ENCODE measurements at places on chromosomes 6 and 20.

DNA sequence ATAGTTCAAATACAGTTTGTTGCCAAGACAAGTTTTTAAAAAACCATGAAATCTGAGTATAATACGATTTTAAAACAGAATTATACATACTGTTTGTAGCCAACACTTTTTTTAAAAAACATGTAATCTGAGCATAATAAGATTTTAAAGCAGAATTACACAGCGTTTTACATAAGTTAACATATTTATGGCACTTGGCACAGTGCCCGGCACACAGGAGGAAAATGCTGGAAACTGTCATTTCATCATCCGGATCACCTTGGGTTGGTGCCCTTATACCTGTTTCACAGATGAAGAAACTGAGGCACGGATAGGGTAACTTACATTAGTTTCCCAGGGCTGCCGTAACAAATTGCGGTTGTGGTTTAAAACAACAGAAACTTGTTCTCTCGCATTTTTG, 193.0 kb downstream of the BMP7 start:
- no peak for DNase-seq

DNA sequence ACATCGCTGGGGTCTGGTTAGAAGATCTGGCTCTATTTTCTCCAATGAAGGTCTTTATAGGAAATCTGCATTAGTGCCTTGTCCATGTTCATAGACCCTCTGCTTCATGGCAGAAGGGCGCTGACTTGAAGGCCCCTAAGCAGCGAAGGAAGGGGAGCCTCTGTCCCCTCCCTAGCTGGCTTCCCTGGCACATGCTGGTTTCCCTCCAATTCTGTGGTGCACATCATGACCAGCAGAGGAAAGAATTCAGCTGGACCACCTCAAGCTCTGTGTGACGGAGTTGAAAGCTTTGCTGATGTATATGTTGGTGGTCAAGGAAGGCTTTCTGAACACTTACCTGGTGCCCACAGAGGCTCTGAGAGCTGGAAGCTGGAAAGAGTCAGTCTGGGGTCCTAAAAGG, 129.7 kb upstream of the MYLIP start:
- no peak for DNase-seq

DNA sequence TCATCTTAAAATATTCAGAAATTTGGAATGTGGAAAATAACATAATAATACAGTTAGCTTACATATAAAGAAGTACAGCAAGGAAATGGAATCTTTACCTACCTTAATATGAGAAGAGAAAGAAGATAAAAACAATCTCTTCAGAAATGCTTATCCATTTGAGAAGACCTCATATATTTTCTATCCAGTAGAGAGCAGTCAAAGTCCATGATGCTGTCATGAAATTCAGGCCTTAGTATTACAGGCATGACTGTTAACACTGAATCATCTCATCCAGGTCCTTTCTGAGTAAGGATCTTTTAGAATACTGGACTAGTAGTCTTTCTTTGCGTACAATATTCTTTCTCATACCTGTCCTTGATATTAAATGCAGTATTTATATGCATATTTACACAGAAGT, 713.4 kb downstream of the CD109 start:
- DNase-seq = no peak

- DNase-seq = peak; percentile 35
These were observed 55.0 kb downstream of the GNAS start for GRCh38 chr20:58907320-58908137.

GRCh38 chr6:167146135-167146534, 11.6 kb downstream of the GPR31 start:
- no peak for DNase-seq

GRCh38 chr6:138817799-138818198, 21.9 kb downstream of the ECT2L start:
- no peak for DNase-seq

GRCh38 chr6:118697554-118697953, 46.2 kb upstream of the CEP85L start:
- DNase-seq = no peak

- DNase-seq = no peak
These were observed 65.6 kb downstream of the STMND1 start for GRCh38 chr6:17167327-17167979.

GRCh38 chr6:95280686-95281273, 296.6 kb upstream of the MANEA start:
- no peak for DNase-seq

DNA sequence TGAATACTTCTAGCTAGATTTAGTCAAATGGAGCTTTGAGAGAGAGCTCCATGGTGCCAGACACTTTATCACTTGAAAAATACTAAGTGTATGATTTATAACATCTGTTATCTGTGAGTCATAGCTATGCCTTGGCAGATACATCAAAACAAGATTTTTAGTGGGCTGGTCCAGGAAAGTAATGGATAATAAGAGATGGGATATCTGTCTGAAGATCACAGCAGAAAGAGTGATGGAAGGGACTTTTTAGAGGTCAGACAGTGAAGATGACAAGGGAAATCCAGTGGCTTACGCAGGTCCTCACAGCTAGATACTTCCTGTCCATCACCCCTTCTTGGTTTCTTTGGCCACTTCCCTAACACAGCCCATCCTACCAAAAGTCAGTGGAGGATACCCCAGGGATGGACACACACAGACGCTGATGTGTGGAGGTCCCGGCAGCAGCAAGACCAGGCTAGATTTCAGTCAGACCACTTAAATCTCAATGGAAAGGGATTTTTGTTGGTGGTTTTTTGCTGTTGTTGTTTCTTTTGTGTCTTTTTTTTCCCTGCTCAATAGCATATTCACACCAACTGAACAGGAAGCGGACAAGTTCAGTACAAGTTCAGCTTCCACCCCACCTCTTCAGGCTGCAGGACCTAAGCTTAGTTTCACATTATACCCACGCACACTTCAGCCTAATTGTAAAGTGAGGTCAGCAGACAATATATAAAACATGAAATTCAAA, 209.3 kb downstream of the ALDH8A1 start:
- DNase-seq = no peak

- no peak for DNase-seq
These were observed 106.8 kb upstream of the MLN start for GRCh38 chr6:33910594-33910993.

GRCh38 chr6:31652925-31653724, 664 bp upstream of the BAG6 start:
- no peak for DNase-seq

- DNase-seq = no peak
These were observed 105.6 kb downstream of the CHD6 start for GRCh38 chr20:41512624-41513023.

- DNase-seq = no peak
These were observed 169.3 kb downstream of the OGFRL1 start for GRCh38 chr6:71457929-71458328.

- no peak for DNase-seq
These were observed 68.9 kb upstream of the SCGN start for GRCh38 chr6:25583099-25583498.

DNA sequence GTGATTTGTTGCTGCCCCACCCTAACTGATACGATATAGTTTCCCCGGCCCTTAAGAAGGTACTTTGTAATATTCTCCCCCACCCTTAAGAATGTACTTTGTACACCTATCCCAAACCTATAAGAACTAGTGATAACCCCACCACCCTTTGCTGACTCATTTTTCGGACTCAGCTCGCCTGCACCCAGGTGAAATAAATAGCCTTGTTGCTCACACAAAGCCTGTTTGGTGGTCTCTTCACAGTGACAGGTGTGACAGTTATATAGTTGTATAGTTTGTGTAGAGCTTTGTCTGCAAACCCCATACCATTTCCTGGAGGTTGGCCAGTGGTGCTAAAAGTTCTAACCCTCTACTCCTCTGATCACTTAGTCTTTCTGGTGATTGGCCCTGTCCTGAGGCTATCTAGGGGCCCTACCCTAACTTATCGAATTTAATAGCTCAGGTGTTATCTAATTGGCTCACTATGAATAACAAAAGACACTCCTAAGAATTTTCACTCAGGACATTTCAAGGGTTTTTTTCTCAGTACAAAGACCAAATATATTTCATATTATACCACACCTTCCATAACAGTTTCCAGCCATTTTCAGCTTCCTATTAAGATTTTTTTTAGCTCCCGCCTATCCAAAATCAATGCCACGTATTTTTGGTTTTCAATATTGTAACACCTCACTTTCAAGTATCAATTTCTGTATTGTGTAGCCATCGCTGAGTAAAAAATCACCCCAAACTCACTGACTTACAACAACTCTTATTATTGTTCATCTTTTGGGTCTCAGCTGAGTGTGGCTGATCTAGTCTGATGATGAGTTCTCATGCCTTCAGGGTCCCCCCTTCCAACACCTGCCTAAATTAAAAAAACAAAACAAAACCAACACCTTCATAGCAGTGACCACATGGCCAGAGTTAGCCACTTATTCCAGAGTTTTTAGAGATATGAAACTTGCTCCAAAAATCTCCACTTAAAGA, 9.8 kb upstream of the BTN1A1 start:
- DNase-seq = no peak

DNA sequence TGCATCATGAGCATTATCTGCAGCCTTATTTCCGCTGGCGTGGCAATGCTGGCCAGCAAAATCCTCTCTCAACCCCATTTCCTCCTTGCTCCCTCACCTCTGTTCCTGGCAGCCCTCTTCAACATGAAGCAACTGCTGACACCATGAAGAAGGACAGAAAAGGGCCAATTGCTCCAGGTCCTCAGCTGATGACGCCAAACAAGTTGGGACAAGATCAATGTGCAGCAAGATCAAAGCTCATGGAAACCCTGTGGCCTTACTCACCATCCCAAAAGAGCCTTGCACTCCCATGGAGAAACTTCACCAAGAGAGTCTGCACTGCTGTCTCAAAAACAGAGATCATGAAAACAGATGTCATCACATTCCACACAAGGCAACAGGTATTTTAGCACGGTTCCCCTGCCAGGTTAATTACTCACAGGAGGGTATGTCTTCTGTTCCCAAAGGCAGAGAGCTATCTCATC, 7.4 kb downstream of the GFOD1 start:
- no peak for DNase-seq

DNA sequence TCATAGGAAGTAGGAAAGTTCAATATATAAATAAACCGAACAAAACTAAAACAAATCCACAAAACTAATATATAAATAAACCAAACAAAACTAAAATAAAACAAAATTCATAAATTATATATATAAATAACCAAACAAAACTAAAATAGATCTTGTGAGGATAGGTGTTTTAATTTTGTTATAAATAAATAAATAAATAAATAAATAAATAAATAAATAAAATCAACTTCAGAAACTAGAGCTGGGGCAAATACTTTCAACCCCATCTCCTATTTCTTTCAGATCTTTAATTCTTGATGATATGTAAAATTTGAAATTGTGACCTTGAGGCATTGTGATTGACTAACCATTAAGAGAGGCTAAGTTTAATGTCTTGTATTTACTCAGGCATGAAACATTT, 416.1 kb downstream of the SAMD5 start:
- no peak for DNase-seq

GRCh38 chr20:43680981-43681380, 14.1 kb downstream of the MYBL2 start:
- no peak for DNase-seq

DNA sequence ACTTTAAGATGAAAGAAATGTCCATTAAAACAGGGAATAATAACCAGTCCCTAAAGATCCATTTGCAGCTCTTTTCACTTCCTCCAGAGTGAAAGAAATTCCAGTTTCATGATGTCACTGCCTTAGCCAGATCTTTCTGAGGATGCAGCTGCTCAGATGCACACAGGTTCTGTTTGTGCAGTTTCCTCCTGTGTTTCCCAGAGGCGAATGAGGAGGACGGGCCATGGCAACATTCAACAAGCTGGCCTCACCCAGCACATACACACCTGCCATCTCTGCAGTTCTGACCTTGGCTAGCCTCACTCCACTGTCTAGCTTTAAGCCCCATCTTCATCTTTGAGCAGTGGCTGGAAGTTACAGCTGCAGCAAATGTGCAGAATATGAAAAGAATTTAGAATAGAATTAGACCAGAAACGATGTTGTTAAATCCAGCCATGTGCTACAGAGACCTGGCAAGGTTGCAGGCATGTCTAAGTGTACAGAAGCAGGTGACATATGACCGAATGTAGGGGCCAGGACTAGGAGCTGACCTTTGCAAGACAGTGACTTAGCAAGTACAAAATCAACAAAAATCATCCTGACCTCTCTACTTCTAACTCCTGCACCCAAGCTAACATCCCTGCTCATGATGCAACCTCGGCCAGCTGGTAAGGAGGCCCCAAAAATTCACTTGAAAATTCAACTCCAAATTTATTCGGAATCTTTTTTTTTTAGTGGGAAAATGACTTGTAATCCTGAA, 35.0 kb downstream of the FAM50B start:
- no peak for DNase-seq

GRCh38 chr6:142902636-142903053, 42.3 kb downstream of the HIVEP2 start:
- peak; percentile 54 for DNase-seq

GRCh38 chr6:112305795-112306564, 41.1 kb upstream of the RFPL4B start:
- DNase-seq = no peak

DNA sequence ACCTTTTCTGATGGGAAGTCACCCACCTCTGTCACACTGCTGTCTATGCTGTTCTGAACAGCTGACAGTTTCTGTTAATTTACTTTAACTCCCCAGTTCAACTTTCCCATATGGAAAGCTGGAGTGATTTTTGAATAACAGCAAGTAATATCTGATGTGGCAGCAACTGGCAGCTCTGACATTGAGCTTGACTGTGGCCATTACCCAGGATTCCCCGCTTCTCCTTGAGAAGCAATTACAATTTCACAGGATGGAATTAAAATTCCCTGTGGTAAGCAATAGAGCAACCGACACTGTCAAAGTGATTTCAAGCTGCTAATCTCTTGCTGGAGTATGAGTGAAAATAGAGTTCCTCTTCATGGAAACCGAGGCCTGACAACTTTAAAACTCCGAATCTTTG, 348.1 kb upstream of the SOX4 start:
- DNase-seq = no peak

DNA sequence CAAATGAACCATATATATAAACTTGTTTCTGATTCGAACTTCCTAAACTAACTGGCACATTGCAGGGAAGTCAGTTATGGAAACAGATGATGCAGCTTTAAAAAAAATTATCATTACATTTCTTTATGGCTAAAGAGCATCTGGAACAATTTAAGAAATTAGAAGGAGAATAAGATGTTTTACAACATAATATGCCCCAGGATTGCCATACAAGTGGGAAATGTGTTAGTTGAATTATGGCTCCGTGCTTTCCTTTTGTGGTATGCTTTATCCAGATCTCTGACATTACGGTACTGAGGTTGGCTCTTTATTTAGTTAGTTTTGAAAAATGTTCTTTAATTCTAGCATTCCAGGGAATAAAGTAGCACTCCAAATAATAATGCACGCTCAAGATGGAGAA, 343.0 kb upstream of the ZFP64 start:
- no peak for DNase-seq

GRCh38 chr6:74705451-74705850, 500.4 kb downstream of the COL12A1 start:
- DNase-seq = no peak

- DNase-seq = no peak
These were observed 42.6 kb downstream of the NCOA3 start for GRCh38 chr20:47544240-47544639.

Data from activated CD4-positive, alpha-beta T cell treated with anti-CD3 and anti-CD28 coated beads for 4 hours (primary cell).